ENCODE measurements at places on chromosomes 1 and 21.

DNA sequence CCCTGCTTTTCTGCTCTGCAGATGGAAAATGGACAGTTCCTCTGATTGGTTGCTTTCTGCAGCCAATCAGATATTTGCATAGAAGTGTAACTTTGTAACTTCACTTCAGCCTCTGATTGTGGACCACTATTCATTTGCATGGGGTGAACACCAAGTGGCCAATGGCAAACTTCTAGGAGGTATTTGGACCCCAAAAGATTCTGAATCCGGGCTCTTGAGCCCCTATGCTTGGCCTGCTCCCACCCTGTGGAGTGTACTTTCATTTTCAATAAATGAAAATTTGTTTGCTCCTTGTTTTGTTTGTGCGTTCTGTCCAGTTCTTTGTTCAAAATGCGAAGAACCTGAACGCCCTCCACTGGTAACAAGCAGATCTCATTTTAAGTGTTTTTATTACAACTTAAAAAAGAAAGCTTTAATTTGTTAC is 6.4 kb upstream of the GSTM4 start:
- DNase-seq = no peak

GRCh38 chr1:162823771-162824525 is 33.4 kb downstream of the HSD17B7 start:
- DNase-seq = peak; percentile 73

DNA sequence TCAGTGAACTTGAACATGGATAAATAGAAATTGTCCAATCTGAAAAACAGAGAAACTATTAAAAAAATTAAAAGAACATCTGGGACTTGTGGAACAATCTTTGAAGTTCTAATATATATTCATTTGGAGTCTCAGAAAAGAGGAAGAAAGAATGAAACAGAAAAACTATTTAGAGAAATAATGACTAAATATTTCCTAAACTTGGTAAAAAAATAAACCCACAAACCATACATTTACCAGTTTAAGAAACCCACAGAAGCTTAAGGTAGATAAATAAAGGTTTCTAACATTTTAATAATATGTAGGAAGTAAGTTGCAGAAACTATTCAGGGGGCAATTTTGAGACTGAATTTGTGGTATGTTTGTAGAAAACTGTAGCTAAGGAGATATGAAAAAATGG is 437.8 kb downstream of the PTBP2 start:
- no peak for DNase-seq

DNA sequence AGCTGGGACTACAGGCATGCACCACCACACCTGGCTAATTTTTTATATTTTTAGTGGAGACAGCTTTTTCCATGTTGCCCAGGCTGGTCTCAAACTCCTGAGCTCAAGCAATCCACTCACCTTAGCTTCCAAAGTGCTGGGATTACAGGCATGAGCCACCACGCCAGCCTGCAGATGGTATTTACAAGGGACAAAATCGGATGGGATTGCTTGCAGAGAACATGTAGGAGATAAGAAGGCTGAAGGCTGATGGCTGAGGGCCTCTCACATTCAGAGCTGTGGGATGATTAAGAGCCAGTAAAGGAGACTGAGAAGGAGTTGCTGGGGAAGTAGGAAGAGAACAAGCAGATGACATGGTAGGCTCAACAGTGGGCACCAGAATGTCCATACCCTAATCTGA is 24.0 kb upstream of the QSOX1 start:
- no peak for DNase-seq

- DNase-seq = no peak
Measured at GRCh38 chr1:236534151-236534651, 10.4 kb downstream of the LGALS8 start.

- no peak for DNase-seq
Measured at GRCh38 chr21:16408280-16408679, 678.5 kb downstream of the USP25 start.

DNA sequence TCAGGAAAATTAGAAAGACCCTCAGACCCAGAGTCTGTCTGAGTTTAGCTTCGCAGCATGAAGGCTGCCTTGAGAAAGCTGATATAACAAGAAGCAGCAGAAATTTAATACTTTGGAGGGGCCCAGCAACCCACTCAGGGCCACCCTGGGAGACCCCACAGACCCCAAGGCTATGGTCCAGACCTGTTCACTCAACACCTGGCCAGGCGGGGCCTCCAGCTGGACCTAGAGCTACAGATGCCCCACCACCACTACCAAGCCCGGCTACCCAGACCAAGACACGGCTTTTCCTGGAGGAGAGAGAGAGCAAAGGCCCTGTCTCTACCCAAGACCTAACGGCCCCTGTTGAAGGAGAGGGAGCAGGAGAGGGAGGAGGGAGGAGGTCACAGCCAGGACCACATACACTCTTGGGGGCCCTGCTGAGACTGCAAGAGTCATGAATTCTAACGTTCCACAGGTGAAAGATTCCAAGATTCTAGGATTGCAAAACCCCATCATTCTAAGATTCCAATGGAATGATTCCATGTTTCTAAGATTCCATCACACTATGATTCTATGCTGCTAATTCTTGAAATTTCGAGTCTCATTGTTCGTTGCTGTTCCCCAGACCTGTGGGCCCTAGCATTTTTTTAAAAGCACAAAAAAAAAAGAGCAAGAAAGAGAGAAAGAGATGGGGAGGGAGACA is 53.2 kb downstream of the LACTBL1 start:
- DNase-seq = peak; percentile 71

GRCh38 chr1:22824466-22824865 is 113.8 kb downstream of the EPHB2 start:
- DNase-seq = no peak

- no peak for DNase-seq
Measured at GRCh38 chr1:169995993-169996392, 78.5 kb downstream of the KIFAP3 start.

GRCh38 chr1:83055391-83056170 is 943.4 kb downstream of the TTLL7 start:
- peak; percentile 86 for DNase-seq

GRCh38 chr1:156232201-156232894 is 9.6 kb upstream of the BGLAP start:
- no peak for DNase-seq

DNA sequence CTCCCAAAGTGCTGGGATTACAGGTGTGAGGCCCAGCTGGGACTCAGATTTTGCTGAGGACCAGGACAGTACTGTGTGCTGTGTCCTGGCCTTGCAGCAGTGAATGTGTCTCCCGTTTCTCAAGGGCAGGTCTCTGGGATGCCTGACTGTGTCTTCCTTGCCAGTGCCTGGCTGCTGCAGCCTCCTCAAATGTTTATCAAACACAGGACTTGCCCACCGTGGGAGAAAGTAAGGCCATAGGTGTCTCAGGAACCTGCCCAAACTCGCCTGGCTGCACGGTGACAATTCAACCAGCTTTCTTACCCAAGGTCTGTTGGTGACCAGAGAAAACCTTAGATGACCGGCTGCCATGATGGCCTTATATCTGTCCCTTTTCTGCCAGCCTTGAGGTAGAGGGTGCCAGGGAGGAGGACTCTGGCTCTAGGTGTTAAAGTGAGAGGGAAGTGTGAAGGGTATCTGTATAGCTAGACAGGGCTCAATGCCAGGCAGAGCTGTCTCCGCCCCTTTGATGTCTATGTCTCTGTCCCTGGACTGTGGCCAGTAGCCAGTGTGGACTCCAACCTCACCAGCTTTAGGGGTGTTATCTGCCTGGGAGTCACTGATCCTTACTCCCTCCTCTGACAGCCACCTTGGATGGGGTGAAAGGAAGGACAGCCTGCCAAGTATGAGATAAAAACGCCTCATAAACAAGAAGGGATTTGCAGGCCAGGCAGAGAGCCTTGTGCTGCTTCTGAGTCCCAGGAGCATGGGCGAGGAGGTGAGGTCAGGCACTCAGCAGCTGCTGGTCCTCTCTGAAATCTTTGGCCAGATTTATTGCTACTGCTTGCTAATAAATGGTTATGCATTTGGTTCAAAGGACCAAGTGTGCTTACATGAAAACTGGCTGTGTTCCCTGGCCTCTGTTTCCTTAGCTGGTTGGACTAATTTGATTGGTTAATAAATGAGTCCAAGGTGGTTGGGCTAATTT is 22.3 kb downstream of the IL6R start:
- DNase-seq = no peak

GRCh38 chr1:43990271-43991199 is 864 bp upstream of the CCDC24 start:
- DNase-seq = no peak

DNA sequence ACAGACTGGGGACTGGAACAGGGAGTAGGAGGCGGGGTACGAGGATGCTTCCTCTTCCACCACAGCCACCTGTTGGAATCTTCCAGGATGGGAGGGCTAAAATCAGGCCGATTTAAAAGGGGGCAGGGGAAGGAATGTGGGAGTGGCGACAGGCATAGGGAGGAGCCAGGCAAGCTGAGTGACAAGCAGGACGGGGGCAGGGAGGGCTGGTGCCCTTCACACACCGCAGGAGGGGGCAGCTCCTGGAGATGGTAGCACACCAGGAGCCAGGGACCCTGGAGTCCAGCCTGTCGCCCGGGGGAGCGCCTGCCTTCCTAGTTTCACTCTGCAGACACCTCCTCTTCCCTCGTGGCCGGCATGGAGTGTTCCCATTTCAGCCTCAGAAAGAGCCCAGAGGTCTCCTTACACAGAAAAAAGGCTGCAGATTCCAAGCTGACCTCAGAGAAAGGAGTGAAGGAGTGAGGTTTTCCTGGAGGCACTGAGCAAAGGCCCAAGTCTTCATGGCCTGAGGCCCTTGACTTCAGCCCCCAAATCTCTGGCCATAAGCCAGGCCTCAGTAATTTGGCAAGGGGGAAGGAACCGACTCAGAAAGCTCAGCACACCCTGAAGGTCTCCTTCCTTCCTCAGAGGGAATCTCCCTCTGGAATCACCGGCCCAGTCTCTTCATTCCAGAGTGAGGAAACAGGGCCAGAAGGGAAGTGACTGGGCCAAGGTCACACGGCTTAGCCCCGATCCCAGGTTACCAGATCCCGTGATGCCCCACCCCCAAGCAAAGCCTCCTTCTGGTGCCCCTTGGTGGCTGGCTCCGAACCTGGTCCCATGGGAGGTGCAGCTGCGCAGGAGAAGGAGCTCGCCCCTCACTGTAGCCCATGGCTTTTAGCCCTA is 8.1 kb downstream of the BLACAT1 start:
- DNase-seq = peak; percentile 90

- DNase-seq = no peak
Measured at GRCh38 chr1:6098303-6099215, 52.9 kb downstream of the KCNAB2 start.

GRCh38 chr1:15849775-15850324 is 2.3 kb downstream of the SPEN start:
- DNase-seq = peak; percentile 91

DNA sequence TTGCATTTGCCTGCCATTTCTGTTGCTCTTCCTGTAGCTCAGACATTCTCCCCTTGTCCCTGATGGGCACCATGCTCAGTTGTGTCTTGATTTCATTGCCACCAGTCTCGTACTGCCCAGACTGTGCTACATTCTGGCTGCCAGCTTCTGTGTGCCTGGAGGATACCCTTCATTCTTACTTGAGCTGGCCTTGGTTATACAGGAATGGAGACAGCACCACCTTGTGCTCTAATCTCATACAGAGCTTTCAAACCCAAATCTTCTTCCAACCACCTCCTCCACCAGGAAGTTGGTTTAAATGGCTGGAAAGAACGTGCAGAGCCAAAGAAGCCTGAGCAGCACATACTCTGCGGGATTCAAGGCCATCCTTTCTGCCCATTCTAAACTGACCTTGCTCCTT is 165.3 kb downstream of the SLC35F3 start:
- DNase-seq = peak; percentile 54

DNA sequence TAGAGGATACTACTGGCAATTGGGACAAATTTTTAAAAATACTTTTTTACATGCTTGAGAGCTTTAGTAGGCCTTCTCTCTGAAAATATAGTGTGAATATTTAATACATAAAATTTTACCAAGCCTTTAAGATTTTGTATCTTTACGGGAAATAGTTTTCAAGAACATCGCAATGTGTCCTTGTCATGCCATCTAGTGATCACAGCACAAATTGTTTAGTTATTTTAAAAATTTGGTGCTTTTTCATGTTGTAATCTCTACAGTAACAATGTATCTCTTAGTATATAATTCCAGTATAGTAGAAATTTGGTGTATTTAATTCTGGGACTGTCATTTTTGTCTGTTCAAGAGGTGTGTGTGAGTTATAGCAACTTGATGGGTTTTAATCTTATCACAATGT is 6.7 kb downstream of the CDC7 start:
- DNase-seq = no peak

- DNase-seq = no peak
Measured at GRCh38 chr1:99236756-99237155, 27.5 kb upstream of the PLPPR4 start.

DNA sequence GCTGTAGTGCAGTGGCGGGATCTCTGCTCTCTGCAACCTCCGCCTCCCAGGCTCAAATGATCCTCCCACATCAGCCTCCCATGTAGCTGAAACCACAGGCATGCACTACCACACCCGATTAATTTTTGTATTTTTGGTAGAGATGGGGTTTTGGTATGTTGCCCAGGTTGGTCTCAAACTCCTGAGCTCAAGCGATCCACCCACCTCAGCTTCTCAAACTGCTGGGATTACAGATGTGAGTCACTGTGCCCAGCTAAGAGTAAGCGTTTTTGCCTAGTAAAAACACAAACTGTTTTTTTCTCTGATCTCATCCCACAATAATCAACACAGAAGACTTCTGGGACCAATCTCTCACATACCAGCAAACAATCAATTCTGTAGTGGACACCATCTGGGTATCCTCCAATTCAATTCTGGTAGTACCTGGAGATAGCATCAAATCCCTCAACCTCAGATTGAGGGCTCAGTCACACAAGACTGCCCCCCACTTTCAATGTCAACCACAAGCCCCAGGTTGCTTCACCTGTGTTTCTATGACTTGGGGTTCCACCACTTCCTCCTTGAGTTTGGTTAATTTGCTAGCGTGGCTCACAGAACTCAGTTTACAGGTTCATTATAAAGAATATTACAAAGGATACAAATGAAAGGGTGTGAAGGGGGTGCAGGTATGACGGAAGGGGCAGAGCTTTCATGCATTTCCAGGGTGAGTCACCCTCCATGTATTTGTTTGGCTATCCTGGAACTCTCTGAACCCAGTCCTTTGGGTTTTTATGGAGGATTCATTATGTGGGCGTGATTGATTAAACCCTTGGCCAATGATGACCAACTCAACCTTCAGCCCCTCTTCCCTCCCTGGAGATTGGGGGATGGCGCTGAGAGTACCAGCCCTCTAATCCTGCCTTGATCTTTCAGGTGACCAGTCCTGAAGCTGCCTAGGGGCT is 40.0 kb upstream of the RHOU start:
- no peak for DNase-seq

- no peak for DNase-seq
Measured at GRCh38 chr1:20355101-20355827, 64.6 kb downstream of the VWA5B1 start.

DNA sequence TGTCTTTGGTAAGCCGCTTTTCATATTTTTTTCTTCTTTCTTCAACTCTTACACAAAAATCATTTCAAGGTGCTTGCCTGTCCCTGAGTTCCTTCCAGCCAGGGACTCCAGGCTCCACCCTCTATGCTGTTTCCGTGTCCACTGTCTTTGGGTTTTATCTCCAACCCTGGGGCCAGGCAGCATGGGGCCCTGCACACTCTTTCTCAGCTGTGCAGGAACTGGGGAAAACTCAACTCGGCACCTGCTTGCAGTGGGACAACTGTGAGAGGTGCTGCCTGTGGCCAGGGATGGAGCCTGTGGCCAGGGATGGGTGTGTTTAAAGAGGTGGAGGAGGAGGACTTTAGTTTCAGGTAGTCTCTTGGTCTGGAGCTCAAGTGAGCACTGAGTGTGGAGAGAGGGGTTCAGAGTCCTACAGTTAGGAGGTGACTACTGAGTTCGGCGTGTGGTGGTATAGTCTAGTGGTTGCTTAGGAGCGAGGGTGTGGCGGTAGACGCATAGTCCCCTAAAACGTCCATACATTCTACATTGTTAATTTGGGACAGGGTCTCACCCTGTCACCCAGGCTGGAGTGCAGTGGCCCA is 13.4 kb downstream of the TNFRSF8 start:
- no peak for DNase-seq

- DNase-seq = no peak
Measured at GRCh38 chr1:162219461-162219860, 150.0 kb downstream of the NOS1AP start.

All from mesendoderm (in vitro differentiated cells).